Activated CD4-positive, alpha-beta T cell treated with anti-CD3 and anti-CD28 coated beads, Interleukin-2, amount 50 U/mL, for 48 hours (primary cell): ENCODE measurements at places on chromosomes 13 and 19.
A peak's percentile ranks its signal among the peaks of the same experiment; 100 is the strongest.

DNA sequence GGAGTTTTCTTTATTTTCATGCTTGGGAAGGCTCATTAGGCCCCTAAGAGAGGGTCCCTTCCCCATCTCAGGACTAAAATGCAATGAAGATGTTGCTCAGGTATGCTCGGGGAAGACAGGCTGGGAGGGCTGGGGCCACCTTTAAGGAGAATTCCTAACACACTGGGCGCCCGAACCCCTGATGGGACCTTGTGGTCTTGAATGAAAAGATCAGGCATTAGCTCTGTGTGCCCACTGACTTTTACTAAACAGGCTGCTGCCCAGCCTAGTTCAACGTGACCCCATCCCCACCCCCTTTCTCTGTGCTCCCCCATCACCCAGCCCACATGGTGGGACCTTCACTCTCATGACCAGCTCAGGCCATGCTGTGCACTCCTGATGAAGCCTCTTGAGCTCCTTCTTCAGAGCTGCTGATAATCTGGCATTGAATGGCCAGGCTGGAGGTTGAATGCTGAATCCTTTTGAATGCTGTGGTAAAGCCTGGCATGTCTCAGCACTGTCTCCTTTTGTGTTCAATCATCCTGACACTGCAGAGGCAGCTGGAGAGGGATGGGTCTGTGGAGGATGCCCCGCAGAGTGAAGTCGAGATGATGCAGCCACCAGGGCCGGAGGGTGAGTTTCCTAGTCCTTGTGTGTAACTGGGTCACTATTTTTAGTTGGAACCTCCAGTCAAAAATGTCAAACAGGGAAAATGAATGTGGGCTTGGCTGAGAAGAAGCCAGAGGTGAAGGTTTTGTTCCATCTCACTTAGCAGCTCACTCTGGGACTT, 209.1 kb downstream of the UQCRFS1 start:
- no peak for DNase-seq

DNA sequence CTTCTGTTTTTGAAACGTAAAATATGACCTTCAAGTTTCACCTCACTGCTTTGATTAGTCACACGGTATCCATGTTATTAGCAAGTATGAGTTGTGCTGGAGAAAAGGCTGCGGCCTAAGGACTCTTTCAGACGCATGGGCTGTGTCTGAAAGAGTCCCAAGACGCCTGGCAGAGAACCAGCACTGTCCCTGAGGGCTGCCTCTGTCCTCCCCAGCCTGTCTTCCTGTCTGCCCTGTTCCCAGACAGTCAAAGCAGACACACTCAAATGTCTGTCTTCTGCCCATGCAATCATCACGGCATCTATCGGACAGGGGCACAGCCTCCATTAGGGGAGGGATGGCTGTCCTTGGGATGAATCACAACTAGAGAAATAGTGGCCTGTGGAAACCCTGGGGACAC, 65.5 kb downstream of the DPY19L3 start:
- no peak for DNase-seq

DNA sequence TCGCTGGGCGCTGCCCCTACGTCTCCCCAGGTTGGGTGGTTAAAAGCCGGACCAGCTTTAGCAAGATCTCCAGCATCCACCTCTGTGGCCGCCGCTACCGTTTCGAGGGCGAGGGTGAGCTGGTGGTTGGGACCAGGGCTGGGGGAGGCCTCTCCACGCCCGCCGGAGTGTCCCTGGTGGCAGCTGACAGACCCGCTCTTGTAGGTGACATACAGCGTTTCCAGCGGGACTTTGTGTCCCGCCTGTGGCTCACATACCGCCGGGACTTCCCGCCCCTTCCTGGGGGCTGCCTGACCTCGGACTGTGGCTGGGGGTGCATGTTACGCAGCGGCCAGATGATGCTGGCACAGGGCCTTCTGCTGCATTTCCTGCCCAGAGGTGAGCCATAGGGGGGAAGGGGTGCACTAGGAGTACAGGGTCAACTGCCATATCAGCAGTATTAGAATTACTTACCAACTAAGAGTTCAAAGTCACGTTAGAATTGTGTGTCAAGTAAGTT, 1.1 kb downstream of the ATG4D start:
- DNase-seq: peak; percentile 21

GRCh38 chr13:59034198-59034597, 1129.5 kb downstream of the DIAPH3 start:
- no peak for DNase-seq

- no peak for DNase-seq
These were observed 103.3 kb downstream of the SPRY2 start for GRCh38 chr13:80237646-80238045.

- no peak for DNase-seq
These were observed 31.9 kb downstream of the KPNA3 start for GRCh38 chr13:49760558-49760957.

- DNase-seq: no peak
These were observed 4.3 kb downstream of the PTOV1 start for GRCh38 chr19:49855277-49855675.

DNA sequence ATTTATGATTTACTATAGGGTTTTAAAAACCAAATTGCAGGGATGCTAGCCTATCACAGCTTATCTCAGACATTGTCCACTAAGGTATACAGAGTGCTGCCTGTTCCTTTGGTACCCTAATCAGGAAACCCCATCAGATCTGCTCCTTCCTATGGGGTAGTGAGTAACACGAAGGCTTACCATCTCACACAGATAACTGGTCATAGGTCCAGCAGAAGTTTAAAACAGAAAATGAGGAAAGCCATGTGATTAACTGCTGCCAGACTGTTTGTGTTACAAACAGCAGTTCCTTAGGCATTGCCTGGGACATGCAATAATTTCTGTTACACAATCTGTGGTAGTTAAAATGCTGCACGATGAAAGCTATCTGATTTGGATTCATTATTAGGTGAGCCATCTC, 53.5 kb upstream of the ALOX5AP start:
- no peak for DNase-seq

DNA sequence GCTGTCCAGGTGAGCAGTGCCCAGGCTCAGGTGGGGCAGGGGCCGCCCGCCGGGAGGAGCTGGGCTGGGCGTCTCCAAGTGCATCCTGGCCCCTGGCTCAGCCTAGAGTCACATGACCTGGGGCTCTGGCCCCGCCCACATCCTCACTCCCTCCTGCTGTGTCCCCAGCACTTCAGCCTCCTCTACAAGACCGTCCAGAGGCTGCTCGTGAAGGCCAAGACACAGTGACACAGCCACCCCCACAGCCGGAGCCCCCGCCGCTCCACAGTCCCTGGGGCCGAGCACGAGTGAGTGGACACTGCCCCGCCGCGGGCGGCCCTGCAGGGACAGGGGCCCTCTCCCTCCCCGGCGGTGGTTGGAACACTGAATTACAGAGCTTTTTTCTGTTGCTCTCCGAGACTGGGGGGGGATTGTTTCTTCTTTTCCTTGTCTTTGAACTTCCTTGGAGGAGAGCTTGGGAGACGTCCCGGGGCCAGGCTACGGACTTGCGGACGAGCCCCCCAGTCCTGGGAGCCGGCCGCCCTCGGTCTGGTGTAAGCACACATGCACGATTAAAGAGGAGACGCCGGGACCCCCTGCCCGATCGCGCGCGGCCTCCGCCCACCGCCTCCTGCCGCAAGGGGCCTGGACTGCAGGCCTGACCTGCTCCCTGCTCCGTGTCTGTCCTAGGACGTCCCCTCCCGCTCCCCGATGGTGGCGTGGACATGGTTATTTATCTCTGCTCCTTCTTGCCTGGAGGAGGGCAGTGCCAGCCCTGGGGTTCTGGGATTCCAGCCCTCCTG, 16.8 kb upstream of the CELF5 start:
- DNase-seq: no peak

DNA sequence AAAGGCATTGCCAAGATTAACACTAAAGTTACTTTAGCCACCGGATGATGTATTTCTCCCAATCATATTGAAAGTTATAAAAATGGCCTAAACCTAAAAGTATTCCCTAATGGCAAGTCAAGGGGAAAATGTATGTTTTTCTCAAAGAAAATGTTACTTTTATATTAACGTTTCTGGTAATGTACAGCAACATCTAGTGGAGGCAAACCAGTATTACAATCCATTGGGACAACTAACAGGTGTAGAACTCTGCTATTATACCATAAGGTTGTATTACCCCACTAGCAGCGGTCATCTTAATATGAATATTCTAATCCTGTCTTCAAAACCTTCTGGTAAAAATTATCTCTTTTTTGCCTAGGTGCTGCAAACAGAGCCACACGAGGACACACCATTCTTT, 69.2 kb downstream of the ZNF100 start:
- DNase-seq: no peak

DNA sequence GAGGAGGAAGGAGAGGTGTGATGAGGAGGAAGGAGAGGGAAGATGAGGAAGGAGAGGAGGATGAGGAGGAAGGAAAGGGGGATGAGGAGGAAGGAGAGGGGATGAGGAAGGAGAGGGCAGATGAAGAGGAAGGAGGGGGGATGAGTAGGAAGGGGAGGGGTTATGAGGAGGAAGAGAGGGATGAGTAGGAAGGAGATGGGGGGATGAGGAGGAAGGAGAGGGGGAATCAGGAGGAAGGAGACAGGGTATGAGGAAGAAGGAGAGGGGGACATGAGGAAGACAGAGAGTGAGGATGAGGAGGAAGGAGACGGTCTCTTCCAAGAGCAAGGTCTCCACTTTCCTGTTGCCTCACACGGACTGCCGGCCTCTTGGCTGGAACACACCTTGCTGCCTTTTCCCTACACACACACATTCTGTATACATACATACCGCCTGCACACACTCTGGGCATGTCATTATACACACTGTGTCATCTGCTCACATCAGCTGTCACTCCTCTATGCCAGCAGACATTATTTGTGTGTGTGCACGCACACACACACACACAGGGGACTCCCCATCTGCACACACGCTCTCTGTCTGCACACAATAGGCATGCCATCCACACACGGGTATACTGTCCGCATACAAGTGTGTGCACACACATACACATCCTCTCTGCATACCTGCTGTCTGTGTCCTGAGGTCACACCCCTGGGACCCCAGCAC, 11.1 kb upstream of the VSTM2B start:
- DNase-seq: no peak

GRCh38 chr13:72745260-72745659, 17.5 kb downstream of the BORA start:
- DNase-seq: no peak

- DNase-seq: no peak
These were observed 6.6 kb upstream of the CDX2 start for GRCh38 chr13:27975564-27976361.

DNA sequence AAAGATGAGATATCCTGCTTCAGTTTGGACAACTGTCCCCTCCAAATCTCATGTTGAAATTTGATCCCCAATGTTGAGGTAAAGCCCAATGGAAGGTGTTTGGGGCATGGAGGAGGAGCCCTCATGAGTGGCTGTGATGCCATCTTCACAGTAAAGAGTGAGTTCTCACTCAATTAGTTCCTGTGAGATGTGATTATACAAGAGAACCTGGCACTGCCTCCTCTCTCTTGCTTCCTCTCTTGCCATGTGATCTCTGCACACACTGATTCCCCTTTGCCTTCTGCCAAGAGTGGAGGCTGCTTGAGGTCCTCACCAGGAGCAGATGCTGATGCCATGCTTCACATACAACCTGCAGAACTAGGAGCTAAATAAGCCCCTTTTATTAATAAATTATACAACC, 86.9 kb downstream of the HSPH1 start:
- DNase-seq: no peak

DNA sequence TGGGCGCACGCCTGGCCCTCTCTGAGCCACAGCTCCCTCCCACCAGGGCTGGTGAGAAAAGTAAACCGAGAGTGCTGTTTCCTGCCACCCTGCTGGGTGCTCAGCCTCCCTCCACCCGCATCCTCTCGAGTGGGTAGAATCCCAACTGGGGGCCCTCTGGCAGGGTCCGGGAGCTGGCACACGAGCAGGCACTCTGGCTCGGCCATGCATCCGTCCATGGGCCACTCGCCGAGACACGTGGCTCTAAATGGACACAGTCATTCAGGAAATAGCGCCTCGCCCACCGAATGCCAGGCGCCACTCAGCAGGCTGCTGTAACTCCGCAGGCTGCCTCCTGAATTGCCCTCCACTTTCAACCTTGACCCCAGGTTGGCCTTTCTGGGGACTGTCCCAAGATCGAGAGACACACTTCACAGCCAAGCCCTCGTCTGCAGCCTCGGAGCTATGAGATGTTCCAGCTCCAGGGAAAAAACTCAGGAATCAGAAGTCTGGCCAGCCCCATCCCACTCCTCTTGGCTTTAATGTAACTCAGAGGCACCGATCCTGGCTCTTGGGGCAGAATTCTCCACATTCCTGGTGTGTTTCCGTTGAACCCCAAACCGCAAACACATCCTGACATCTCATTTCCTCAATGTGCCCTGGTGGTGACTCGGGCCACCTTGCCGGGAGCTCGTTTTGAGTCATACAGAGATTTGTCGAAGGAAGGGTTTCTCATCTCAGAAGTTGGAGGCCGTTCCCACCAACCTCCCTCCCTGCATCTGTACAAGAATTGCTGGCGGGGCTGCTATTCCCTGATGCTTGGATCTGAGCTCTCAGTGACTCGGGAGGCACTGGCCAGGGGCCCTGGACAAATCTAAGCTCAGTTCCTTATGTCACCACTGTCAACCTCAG, 14.1 kb downstream of the KLF2 start:
- peak; percentile 80 for DNase-seq

DNA sequence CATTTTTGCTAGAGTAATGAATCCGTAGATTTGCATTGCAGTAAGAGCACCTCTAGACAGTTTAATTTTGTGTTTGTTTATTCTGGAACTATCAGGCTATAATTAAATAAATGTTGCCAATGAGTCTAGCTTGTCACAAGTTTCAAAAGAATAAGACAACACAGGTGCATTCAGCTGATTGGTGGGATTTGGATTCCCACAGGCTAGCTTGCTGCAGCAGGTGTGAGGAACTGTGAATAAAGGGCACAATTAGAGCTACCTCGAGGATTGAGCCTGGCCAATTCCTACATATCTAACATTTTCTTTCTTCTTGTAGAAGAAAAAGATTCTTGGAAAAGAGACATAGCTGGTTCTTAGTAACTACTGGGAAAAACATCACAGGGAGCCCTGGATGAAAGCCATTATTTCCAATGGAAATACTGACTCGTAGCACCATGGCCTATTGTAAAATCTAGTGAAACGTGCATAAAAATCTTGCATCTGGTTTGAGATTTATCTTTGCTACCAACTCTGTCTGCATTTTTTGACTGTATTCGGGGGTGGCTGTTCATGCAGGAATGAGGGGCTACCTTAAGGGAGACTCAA, 360.9 kb downstream of the FGF9 start:
- no peak for DNase-seq

DNA sequence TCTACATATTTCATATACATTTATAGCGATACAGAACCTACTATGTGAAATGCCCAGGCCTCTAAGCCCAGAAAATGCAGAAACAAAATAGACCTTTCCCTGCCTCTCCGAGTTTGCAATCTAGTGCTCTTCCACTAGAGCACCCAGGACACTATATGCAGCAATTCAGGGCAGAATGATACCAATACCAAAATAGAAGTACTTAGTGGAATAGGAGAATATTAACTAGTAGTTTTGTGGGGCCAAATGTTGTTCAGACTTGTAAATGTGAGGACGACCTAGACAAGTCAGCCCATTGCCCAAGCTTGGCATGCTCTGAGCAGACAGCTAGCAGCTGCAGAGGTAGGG, 35.8 kb upstream of the FLT1 start:
- no peak for DNase-seq

- peak; percentile 51 for DNase-seq
These were observed 164.7 kb downstream of the KATNAL1 start for GRCh38 chr13:30142486-30143211.
